Stimulated activated CD4-positive, alpha-beta T cell treated with anti-CD3 and anti-CD28 coated beads, Interleukin-15, amount 100 ng/mL, for 48 hours (primary cell): ENCODE measurements at places on chromosomes 16 and 17.

DNA sequence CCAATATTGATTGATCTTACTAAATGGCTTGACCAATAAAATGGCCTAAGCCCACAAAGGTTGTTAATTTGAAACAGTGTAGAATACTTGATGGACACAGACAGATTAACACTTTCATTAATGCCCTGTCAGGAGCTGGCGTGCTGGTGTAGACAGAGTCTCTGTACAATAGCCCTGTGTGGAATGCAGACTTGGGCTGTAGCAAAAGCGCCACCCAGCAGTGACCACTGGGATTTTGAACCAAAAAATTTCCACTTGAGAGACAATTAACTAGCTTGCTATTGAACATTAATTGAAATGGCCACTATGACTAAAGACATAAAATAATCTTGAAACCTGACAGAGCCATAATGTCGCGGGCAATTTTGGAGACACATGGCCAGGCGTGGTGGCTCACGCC is 19.7 kb upstream of the GUCY2D start:
- no peak for DNase-seq

- DNase-seq: no peak
These were observed 119.8 kb downstream of the PRKCA start for GRCh38 chr17:66422186-66422585.

DNA sequence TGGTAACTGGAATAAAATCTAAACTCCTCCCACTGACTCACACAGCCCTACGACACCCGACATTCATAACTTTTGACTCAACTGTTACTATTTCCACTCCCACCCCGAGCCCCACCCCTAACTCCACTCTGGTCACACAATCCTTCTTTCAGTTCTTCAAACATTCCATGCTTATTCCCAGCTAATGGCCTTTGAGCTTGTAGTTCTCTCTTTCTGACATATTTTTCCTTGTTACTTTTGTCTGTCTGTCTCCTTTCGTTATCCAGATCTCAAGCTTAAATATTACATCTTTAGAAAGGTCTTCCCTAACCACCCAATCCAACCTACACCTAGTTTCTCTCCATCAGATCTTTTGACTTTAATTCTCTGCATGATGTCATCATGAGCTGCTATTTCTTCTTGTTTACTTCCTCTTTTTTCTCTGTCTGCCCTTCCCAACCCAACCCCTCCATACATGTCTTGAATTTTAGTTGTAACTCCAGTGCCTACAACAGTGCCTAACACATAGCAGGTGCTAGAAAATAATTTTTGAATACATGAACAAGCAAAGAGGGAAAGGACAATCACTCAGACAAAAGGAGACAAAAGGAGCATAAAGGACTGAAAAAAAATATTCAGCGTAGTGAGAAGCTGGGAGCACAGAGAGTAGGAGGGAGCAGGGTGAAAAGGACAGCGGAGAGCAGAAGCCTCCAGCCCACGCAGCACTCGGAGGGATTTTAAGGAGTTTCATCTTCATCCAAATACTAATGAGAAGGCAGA is 65.2 kb upstream of the SMIM36 start:
- no peak for DNase-seq

- DNase-seq: no peak
These were observed 4.7 kb upstream of the CACNG4 start for GRCh38 chr17:66959641-66960375.

DNA sequence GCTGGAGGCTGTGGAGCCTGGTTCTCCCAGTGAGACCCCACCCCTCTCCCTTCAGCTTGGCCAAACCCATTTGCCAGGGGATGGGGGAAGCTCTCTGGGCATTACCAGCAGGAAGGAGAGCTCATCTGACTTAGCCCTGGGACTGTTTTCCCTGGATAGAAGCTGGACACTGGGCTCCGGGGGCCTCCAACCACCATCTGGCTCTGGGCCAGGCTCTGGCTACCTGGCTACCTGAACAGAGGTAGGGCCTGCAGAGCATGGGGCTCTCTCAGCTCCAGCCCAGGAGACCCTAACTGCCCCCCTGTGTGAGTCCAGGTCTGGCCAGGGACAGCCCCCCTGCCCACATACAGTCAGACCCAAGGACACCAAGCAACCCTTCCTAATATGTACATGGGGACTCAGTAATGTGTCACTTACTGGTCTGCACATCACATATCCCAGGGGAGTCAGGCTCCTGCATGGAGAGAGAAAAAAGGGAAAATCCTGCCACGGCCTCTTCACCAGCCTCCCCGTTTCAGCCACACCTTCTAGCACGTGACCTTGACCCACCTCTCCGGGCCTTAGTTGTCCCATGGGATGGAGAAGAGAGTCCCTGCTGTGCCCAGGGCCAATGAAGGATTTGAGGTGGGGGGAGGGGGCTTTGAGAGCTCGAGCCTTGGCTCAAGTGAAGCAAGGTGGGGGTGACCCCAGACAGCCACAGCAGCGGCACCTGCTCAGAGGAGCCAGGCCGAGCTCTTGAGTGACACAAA is 13.8 kb downstream of the CNGB1 start:
- no peak for DNase-seq

DNA sequence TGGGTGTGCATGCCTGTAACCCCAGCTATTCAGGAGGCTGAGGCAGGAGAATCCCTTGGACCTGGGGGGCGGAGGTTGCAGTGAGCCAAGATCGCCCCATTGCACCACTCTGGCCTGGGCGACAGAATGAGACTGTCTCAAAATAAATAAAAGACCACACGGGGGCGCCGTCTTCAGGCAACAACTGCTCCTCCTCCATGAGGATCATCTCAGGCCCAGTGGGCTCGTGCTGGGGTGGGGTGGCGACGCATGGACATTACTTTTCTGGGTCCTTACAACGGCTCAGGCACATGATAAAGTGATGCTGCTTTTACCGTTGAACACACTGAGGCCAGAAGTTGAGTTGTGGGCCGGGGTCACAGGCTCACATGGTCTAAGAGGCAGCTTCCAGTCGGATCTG is 56.2 kb downstream of the PRMT7 start:
- peak; percentile 42 for DNase-seq

GRCh38 chr16:370979-371514 is 709 bp upstream of the MRPL28 start:
- no peak for DNase-seq

- no peak for DNase-seq
These were observed 127.9 kb upstream of the CDH11 start for GRCh38 chr16:65249768-65250167.
